ENCODE measurements at places on chromosomes 12 and 14.
A peak's percentile ranks its signal among the peaks of the same experiment; 100 is the strongest.

DNA sequence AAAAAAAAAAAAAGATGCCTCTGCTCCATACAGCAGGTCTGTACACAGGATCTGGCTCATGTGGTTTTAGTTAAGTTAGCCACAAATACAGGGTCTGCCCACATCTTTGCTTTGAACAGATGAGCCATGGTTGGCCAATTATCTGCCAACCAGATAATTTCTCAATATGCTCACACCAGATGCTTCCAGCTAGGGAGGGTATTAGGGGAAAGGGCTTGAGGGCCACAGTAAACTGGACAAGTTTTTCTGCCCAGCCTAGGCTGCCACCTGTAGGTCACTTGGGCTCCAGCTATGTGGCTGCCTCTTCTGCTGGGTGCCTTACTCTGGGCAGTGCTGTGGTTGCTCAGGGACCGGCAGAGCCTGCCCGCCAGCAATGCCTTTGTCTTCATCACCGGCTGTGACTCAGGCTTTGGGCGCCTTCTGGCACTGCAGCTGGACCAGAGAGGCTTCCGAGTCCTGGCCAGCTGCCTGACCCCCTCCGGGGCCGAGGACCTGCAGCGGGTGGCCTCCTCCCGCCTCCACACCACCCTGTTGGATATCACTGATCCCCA lies 776 bp downstream of the RDH5 start:
- DNase-seq: no peak

- DNase-seq: no peak
These were observed 8.8 kb downstream of the ALDH2 start for GRCh38 chr12:111775205-111776193.

DNA sequence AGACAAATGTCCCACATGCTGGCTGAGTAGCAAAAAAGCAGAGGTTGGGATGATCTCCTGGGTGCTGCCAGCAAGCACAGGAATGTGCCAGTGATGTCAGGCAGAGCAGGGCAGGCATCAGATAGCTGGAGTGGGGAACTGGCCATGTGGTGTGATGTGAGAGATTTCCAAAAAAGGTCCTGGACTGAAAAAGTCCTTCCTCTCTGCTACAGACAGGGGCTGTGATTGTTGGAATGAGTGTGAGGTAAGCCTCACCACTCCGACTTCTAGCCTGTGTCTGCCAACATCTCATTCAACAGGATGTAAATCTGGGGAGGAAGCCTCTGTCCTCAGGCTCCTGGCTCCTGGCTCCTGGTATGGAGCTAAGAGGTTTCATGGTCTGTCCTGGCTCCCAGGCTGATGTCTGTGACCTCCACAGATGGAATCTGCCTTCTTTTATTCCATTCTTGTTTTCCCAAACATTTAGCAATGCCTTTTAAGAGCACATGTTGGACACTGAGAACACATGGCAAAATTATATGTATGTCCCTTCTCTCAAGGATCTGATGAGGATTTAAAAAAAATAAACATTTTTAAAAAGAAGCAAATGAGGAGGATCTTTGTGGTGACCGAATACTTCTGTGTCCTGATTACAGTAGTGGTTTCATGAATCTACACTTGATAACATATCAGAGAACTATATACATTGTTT lies 50.1 kb upstream of the STK38L start:
- DNase-seq: no peak

GRCh38 chr12:93853698-93854478 lies 176.7 kb downstream of the CRADD start:
- DNase-seq: no peak

DNA sequence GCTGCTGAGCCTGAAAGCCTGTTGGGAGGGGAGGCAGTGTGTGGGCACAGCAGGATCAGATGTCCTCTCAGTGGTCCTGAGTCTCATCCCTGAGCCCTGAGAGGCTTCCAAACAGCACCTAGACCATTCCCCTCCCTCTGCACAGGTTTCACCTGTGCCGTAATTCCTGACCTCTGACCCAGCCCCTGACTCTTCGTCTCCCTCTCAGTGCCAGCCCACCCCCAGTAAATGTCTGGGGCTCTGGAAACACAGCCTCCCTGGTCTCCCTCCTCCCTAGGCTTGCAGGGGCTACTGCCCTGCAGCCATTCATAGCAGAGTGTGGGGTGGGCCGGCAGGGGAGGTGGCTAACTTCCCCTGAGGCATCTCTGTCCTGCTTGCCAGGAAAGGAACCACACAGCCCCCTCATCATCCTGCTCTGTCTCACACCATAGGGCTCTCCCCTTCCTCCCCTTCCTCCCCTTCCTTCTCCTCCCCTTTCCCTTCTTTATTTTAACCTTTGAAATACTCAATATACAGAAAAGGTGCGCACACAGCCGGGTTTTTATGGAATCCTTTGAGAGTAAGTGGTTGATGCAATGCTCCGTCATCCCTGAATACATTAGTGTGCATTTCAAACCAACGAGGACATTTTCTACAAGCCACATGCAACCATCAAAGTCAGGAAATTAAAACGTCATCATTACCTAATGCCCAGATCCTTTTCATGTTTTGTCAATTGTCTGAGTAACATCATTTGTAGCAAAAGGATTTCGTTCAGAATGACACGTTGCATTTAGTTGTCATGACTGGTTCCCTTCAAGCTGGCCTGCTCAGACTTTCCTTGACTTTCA lies 67.0 kb downstream of the PRMT8 start:
- no peak for DNase-seq

DNA sequence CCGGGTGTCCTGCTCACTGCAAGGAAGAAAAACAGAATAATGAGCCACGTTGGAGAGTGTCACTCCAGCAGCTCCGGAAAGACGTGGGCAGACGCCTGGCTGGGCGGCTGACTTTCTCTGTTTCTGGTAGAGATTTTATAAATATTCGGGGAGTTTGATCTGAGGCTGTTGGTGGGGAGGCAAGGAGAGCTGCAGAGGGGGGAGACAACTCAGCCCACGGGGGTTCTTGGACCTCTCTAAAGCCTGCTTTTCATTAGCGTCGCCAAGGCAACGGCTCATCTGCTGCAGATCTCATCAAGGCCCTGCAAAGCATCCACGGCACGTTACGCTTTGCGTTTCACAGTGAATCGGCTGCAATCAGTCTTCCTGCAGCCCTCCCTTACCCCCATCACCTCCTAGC lies 207.2 kb downstream of the ZFP36L1 start:
- DNase-seq: no peak

- no peak for DNase-seq
These were observed 334.3 kb upstream of the OR4E1 start for GRCh38 chr14:22007784-22008412.

- peak; percentile 58 for DNase-seq
These were observed 7.8 kb upstream of the DTX1 start for GRCh38 chr12:113048716-113049127.

GRCh38 chr14:105043641-105044040 lies 21.6 kb downstream of the GPR132 start:
- no peak for DNase-seq

DNA sequence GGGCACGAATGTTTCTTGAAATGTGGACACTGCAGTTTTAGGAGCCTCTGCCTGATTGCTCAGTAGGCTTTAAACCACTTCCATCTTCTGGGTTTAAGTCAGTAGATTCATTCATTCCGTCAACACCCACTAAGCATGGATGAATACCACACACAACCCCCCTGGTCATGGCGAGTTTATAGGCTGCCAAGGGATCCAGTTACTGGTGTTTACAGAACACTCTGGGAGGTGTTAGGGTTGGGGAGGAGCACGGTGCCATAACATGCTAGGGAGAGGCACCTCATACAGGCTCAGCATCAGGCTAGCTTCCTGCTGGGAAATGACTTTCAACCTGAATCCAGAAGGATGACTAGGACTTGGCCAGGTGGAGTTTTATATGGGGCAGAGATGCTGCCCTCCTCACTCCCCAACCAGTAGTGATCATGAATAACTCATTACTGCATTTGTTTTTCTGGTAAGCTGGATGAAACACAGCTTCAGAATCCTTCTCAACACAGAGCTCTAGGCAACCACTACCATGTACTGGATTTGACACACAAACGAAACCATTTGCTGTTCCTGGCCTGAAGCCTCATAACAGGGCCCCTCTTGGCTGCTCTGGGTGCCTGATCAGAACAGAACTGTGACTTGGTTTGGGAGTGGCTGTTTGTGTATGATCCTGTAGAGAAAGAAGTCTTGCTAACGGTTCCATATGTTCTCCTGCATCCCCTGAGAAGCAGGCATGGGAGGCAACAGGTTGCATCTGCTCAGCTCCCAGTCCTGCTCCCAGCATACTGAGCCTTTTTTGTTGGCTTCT lies 47.9 kb downstream of the FBXW8 start:
- DNase-seq: no peak

GRCh38 chr14:100891051-100891450 lies 12.5 kb downstream of the RTL1 start:
- DNase-seq: no peak

DNA sequence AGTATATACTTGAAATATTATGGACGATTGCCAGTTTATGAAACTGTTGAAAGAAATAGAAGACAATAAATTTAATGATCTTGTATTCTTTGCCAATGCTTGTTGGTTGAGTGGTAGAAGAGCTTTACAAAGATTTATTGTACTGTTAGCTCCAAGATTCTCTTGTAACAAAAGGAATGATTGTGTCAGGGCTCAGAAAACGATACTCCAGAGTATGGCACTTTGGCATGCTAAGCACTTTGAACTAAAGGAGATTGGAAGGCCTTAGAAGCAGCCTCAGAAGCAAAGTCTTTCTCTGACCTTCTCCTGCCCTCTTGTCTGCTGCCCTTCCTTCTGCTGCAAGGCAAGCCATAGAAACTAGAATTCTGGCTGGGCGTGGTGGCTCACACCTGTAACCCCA lies 4.2 kb upstream of the NGDN start:
- no peak for DNase-seq

- DNase-seq: no peak
These were observed 72.0 kb downstream of the CHGA start for GRCh38 chr14:92994942-92995341.

DNA sequence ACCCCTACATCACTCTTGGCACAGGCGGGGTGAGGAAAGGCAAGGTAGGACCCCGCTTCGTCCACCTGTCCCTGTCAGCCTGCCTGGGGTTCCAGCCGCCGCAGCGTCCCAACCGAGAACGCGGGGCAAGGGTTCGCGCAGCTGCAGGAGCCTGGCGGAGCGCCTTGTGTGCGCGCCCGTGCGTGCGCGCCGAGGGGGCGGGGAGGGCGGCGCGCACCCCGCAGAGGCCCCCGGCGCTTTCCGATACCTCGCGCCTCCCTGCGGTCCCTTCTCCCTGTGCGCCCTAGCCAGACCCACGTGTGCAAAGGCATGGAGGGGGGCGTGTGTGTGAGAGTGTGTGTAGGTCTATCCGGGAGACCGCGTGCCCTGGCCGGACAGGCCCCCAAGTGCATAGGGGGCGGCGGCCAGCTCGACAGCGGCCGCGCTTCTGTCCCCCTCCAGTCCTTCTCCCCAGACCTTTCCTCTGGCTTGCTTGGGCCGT lies 122.4 kb downstream of the TSPAN9 start:
- DNase-seq: no peak

- no peak for DNase-seq
These were observed 96.9 kb downstream of the HELB start for GRCh38 chr12:66398931-66399910.

GRCh38 chr14:104267895-104268294 lies 129.5 kb downstream of the KIF26A start:
- DNase-seq: no peak

GRCh38 chr14:32559590-32559989 lies 230.5 kb downstream of the AKAP6 start:
- no peak for DNase-seq

- DNase-seq: no peak
These were observed 29.4 kb downstream of the TMPO start for GRCh38 chr12:98544751-98545150.

DNA sequence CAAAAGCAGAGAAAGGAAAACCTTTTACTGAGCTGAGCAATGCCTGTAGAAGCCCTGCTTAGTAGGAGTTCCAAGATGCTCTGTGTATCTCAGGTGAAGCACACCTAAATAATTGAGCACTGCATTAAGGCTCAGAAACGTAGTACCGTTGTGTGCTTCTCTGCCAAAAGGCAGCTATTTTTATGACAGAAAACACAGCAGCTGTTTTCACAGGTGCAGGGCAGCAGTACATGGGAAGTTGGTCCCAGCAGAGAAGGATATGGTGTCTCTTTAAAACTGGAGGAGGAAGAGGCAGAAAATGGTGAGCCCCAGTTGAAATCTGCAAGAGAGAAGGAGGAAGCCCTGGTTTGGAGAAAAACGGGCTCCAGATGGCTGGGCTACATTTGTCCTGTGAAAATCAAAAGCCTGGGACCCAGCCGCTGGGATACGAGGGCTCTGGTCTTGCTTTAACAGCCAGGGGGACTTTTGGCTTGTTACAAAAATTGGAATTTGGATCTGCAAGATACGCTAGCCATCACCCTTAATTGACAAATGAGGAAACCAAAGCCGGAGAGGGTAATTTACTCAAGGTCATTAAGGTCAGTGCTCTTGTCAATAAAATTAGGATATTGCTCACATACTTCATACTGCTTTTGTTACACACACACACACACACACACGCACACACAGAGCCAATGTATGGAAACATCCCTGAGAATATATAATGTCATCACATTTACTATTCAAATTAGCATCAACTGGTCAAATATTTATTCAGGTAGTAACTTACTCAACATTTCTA lies 27.3 kb downstream of the SPRING1 start:
- no peak for DNase-seq

DNA sequence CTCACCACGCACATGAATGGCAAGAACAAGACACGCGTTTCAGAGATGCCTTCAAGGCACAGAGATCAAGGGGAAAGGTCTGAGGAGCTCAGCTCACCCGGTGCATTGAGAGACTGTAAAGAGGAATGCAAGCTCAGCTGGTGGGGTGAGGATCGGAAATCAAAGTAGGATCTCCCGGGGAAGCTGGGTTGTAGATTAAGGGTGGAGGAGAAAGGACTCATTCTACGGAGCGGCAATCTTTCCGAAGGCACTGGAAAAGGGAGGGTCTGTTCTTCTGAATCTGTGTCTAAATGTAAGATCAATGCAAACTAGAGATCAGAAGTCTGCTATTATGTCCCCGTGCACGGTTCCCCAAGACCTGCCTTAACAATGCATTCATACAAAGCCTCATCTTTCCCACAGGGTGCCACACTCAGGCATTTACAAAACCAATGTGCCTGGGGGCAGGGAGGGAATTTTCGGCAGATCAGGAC lies 41.6 kb upstream of the PYGL start:
- DNase-seq: no peak

GRCh38 chr14:27715561-27715960 lies 1051.0 kb upstream of the FOXG1 start:
- DNase-seq: no peak

GRCh38 chr14:100004392-100004791 lies 60.8 kb upstream of the EVL start:
- DNase-seq: no peak

GRCh38 chr12:42372154-42372791 lies 46.3 kb downstream of the PPHLN1 start:
- peak; percentile 10 for DNase-seq

Data from stimulated activated CD4-positive, alpha-beta T cell treated with anti-CD3 and anti-CD28 coated beads, Interleukin-2, amount 100 ng/mL, for 48 hours (primary cell).